ENCODE measurements at places on chromosomes 11 and 22.

DNA sequence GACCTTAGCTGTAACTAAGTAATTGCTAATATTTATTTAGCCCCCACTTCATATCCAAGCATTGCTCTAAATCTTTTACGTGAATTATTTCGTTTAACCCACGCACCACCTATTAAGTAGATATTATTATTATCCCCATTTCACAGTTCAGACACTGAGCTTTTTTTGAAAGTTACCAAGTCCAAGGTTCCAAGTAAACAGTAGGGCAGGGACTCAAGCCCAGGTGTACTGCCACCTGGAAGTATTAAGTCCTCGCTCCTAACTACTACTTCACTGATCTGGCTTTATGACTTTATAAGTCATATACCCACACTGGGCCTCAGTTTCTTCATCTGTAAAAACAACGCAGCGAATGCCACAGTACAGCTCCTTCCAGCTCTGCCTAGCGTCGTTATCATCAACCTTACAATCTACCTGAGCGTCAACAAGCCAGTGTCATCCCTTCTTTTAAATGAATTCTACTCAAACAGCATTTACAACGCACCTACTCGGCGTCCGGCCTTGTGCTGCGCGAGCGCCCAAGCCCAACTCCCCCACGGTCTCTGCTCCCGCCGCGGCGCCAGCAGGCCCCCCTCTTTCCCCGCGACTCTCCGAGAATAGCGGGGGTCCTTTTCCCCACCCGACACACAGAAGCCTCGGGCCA, 624 bp downstream of the TMEM41B start:
- no peak for DNase-seq

- DNase-seq: no peak
Measured at GRCh38 chr11:27246925-27247324, 116.1 kb downstream of the CCDC34 start.

DNA sequence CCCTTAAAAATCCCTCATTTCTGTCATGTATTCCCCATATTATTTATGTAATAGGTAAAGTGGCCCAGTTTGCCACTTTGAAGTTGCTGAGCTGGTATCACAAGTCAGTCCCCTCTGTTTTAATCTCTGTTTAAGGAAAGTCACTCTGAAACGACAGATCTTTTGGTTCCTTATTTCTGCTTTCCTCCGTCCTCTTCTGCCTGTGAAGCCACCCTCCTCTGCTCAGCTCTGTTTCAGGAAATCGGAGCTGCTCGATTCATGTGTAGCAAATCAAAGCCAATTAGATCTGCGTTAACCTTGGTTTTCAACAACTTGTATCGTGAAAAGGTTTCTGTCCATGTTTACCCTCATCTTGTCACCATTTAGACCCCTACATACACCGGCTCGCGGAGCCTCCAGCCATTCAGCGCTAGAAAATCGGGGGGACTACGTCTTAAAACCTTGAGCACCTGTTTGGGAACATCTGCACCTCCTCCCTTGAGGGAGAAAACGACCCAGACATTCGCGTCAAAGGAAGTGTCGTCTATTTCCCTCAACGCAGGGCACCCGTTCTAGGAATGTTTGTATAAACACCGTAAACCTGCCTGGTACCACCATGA, 576 bp upstream of the SC5D start:
- no peak for DNase-seq

GRCh38 chr11:106329273-106330018, 252.0 kb downstream of the AASDHPPT start:
- DNase-seq: no peak

GRCh38 chr11:20712912-20713311, 43.5 kb downstream of the NELL1 start:
- DNase-seq: no peak

DNA sequence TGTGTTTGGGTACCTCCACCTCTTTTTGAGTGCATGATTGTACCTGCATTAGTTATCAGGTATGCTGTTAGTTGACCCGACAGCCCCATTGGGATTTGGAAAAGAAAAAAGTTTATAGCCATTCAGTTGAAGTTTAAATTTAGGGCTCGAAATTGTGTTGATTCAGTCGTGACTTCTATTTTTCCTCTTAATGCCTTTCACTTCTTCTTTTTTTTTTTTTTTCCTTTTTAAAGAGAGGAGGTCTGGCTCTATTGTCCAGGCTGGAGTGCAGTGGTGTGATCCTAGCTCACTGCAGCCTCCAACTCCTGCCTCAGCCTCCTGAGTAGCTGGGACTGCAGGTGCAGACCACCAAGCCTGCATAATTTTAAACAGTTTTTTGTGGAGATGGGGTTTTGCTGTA, 2.3 kb downstream of the STT3A start:
- no peak for DNase-seq

DNA sequence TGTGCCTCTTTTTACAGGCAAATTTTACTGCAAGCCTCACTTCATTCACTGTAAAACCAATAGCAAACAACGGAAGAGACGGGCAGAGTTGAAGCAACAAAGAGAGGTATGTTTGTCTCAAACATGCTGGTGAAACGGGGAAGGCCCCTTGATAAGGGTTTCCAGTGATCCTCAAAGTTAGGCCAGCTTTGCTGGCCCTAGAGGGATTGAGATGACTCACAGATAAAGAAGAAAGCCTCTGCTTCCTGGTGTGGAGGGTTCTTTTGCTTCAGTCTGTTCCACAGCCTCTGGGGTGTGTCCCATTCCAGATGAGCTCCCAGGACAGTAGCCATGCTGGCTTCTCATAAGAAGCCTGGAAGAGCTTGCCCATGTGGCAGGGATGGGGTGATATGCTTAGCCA, 118.9 kb upstream of the PARVA start:
- DNase-seq: no peak

DNA sequence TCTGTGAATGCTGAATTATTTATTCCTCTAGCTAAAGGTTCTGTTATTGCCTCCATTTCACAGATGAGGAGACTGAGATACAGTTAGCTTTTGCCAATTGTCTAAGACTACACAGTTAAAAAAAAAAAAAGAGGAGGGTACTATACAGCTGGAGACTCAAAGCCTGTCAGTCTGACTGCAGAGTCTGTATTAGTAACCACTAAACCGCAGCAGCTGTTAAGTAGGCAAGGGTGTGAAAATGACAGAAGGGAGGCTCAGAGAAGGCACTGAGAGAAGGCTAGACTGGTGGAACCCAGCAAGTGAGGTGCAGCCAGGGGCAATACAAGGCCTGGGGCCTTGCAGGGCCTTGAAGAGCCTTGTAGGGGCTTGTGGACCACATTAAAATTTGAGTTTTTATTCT, 181.2 kb downstream of the CSNK2A3 start:
- DNase-seq: no peak

DNA sequence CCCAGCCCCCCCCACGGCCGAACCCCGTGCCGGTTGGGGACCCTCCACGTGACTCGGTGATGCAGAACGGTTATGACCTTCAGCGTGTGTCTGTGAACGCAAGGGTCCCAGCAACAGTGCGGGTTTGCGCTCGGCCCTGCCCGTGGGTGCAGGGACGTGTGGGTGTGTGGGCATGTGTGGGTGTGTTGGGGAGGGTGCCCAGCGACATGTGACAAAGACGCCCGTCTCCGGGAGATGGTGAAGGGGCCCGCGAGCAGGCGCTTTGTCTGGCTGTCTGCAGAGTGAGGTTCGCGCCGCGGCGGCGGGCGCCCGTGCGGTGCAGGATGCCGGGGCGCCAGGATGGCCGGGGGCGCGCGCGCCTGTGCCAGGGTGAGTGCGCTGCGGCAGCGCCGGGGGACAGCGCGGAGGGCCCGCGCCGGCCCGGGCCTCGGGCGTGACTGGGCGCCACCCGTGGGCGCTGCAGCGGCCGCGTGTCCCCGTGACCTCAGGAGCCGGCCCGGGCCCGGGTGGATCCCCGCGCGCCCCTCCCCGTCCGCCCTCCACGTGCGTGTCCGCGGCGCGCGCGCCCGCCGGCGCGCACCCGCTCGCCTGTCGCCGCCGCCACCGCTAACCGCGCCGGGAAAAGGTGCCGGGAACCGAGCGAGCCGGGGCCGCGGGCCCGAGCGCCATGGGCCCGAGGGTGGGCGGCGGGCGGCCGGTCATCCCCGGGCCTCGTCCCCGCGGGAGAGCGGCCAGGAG, at the start of gene LRFN4:
LRFN4 (plus strand) TSS at position 569 of the 738 bp plus-strand sequence. CDS start 681 bp downstream, outside the sequence.
- DNase-seq: no peak

DNA sequence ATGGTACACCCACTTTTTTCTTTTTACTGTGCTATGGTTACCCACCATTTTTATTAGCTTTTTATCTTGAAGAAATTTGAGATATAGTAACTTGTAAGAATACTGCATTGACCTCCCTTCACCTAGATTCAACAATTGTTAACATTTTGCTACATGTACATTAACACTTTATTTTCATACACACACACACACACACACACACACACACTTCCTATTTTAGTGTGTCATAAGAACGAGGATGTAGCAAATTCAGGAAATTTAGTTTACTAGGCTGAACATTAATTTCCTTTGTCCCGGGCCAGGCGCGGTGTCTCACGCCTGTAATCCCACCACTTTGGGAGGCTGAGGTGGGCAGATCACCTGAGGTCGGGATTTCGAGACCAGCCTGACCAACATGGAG, 1.1 kb upstream of the ATP6V1E1 start:
- DNase-seq: no peak

DNA sequence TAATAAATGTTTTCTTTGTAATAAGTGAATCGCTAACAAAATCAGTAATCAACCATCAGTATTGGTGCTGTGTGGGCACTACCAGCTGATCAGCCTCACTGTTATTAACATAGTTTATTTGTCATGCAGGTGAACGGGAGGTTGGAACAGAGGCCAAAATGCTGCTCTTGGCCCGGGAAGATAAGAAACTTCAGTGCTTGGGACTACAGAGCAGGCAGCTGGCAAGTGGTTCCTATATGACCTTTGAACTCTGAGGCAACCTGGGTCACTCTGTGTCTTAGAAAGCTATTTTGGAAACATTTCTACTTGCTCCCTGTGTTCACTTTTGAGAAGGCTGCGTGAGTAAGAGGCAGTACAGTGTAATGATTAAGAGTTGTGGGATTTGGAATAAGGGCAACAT, 36.5 kb upstream of the DNAJB13 start:
- DNase-seq: no peak

GRCh38 chr22:20889025-20889704, 28.0 kb upstream of the CRKL start:
- DNase-seq: no peak

DNA sequence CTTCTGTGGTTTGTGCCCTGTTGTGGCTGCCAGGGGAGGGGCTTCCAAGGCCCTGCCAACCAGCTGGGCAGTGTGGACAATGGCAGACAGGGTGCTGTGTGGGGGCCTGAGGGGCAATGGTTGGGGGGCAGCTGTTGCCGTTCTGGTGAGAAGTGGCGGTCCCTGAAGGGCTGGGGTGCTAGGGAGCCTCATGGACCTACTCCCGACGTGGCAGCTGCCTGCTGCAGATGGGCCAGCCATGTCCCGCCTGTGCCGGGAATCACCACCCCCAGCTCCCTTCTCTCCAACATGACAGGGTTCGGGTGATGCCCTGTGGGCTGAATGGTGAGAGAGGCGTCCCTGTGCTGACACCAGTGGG, 74.2 kb downstream of the KCNQ1 start:
- no peak for DNase-seq

DNA sequence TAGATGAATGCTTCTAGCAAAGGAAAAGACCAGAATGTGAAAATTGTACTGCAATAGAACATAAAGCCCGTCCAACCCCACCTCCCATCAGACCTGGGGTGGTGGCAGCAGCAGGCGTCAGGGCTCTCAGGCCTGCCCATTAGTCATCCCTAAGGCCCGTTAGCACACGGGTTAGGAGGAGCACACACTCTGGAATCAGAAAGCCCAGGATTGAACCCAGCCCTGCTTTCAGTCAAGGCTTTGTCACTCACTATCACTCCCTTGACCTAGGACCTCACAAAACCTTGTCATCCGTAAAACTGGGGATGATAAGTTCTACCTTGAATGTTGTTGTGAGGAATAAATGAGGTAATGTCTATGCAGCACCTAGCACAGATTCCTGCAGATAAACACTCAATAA, 26.9 kb downstream of the MICAL3 start:
- DNase-seq: no peak

DNA sequence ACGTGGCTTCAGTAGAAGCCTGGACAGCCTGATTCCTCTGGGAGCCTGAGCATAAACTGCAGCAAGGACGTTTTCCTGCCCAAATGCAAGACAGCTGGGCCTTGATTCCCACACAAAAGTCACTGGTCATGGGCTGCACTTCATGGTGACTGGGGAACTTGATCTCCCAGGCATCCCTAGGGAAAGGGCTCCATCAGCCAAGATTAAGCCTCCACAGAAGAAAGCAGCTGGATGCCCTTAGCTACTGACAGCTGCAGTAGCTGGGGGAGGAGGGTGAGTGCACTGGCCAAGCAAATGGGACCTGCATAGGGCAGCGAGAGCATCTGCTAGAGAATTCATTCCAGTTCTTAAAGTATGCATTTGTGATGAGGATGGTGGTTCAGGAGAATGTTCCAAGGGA, 267.4 kb upstream of the ISX start:
- no peak for DNase-seq
